ENCODE measurements at places on chromosomes 3 and 15.

DNA sequence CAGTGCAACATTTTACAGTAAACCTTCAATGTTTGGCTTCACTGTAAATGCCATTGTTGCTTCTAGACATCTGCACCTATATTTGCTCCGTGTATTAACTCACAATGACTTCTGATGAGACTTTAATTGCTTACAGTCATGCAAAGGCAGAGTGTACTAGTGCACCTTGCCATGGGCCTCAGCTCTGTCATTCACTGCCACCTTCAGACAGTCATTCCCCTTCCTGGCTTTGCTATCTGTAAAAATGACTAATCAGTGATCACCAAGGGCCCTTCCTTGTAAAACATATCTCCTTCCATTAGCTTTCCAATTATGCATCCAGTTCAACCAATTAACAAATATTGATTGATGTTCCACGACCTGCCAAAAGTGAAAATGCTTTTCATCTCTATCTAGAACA lies 120.3 kb downstream of the ARRDC4 start:
- no peak for DNase-seq

DNA sequence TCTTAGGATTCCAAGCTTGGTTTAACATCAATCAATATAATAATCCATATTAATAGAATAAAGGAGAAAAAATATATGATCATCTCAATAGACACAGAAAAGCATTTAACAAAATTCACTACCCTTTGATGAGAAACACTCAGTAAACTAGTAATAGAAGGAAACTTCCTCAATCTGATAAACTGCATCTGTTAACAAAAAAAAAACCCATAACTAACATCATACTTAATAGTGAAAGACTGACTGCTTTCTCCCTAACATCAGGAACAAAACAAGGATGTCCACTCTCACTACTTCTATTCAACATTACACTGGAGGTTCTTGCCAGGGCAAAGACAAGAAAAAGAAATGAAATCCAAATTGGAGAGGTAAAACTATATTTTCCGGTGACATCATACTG lies 30.5 kb downstream of the LRRK1 start:
- no peak for DNase-seq

GRCh38 chr3:143806038-143806437 lies 42.2 kb downstream of the SLC9A9 start:
- DNase-seq = no peak

GRCh38 chr15:31222773-31223341 lies 103.8 kb upstream of the KLF13 start:
- DNase-seq = no peak
